ENCODE measurements at places on chromosomes 3 and 15.

GRCh38 chr3:77160931-77161497, 121.1 kb downstream of the ROBO2 start:
- no peak for DNase-seq

- DNase-seq: no peak
These were observed 26.2 kb downstream of the TMOD3 start for GRCh38 chr15:51855612-51856011.

DNA sequence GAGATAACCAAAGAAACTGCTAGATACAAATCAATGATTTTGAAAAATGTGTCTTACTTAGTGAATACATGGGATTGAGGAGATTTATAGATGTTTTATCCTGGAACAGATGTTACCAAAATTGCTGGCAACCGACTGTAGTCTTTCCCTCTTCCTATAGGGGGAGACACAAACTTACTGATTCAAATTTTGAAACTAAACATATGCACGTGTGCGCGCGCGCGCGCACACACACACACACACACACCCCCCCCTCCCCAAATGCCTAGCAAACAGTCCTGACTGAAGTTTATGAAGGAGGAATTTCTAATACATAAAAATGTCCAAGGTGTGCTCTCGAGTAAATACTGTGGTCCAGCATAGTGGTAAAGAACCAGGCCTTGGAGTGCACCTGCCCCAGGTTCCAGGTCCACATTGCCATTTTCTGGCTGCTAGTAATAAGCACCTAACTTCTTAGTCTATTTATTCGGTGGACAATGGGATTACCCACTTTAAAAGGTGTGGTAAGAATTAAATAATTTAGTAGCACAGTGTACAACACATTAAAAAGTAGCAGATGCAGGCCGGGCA, 18.5 kb upstream of the C3orf62 start:
- DNase-seq: no peak

DNA sequence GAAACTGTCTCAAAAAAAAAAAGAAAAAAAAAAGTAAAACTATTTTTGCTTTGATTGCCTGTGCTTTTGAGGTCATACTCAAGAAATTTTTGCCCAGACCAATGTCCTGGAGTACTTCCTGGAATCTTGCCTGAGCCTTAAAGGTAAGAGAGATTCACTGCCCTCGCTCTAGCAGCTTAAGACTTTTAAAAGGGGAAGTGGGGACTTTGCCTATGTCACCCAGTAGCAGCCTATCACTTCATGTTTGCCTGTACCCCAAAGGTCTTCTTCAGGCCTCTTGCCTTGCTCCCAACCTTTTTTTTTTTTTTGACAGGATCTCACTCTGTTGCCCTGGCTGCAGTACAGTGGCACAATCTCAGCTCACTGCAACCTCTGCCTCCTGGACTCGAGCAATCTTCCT, 18.9 kb upstream of the GOLGB1 start:
- DNase-seq: no peak

- DNase-seq: peak; percentile 72
These were observed 77.8 kb upstream of the HES1 start for GRCh38 chr3:194058189-194058571.

DNA sequence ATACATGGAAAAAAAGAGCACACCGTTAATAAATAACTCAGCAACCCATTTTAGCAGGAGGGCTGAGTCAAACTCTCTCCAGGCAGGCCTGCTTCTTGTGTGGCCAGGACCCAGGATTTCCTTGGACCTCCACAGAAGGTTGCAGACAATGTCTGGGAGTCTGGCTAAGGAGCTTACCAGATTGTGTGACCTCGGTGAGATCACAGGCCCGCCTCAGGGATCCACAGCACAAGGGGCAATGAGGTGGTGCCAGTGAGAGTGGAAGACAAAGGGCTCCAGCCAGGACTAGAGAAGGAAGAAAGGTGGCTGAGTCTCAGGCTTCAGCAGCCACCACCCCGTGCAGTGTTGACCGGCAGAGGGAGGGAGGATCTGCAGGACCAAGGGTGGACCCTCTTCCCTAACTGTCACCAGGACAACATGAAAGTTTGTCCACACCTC, 32.2 kb upstream of the SEC22A start:
- no peak for DNase-seq

Measured in iPS DF 19.7 (cell line).